ENCODE measurements at places on chromosomes 7 and 10.
A peak's percentile ranks its signal among the peaks of the same experiment; 100 is the strongest.

DNA sequence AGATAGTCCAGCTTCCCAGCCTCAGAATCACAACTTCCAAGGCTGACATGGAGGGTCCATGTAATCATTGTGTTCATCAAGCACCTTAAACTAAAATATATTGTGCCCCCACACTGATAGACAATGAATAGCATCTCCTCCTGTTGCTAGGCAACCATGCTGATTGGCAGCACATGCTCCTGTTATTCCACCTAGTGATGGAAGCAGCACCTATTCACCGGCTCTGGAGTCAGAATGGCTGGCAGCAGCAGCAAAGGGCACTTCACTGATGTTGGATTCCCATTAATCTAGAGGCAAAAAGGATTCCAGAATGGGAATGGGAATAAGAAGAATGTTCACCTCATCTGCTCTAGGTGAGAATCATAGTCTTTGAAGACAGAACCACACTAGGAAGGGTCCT, 55.0 kb downstream of the RELN start:
- no peak for DNase-seq

- DNase-seq = no peak
These were observed 737 bp downstream of the CNNM2 start for GRCh38 chr10:102918817-102919245.

- peak; percentile 59 for DNase-seq
These were observed 4.1 kb upstream of the PLAU start for GRCh38 chr10:73906524-73907447.

GRCh38 chr10:75021379-75022249, 89.8 kb upstream of the SAMD8 start:
- DNase-seq = no peak

GRCh38 chr10:35004651-35005050, 85.5 kb downstream of the CUL2 start:
- DNase-seq = no peak

GRCh38 chr7:437329-438251, 82.1 kb downstream of the PDGFA start:
- DNase-seq = no peak

DNA sequence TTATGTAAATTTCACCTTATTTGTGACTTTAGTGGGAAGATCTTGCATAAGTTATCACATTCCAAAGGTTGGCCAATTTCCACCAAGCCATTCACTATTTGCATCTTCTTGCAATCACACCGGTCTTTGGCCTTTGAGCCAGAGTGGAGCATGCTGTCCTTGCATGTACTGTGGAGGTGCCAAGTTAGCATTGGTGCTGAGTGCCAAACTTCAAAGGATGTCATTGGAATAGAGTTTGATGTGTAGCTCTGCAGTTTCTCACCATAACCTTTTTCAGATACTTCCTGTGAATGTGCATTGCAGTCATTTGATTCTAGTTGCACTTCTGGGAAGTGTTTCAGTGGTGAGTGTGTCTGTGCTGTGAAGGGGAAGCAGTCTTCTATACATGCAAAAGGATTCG, 620.6 kb downstream of the SUGCT start:
- no peak for DNase-seq

- DNase-seq = no peak
These were observed 330.0 kb downstream of the ARL4A start for GRCh38 chr7:13017333-13017857.

DNA sequence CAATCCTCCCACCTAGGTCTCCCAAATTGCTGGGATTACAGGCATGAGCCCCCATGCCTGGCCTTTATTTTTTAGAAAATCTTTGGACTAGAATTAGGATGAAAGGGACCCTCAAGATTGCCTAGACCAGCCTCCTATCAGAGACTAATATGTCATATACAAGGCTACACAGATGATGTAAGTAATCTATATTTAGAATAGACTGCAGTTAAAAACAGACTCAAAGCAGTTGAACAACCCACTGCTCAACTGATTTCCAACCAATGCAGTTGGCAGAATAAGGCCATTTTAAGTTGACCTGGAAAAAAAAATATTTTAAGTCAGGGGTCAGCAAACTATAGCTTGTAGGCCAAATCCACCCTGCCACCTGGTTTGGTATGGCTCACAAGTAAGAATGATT, 27.7 kb downstream of the PSPH start:
- no peak for DNase-seq

GRCh38 chr10:102394801-102395399, 605 bp upstream of the NFKB2 start:
- DNase-seq = no peak

Data from right renal pelvis (tissue), 4 donors.